ENCODE measurements at places on chromosomes 6 and 20.

DNA sequence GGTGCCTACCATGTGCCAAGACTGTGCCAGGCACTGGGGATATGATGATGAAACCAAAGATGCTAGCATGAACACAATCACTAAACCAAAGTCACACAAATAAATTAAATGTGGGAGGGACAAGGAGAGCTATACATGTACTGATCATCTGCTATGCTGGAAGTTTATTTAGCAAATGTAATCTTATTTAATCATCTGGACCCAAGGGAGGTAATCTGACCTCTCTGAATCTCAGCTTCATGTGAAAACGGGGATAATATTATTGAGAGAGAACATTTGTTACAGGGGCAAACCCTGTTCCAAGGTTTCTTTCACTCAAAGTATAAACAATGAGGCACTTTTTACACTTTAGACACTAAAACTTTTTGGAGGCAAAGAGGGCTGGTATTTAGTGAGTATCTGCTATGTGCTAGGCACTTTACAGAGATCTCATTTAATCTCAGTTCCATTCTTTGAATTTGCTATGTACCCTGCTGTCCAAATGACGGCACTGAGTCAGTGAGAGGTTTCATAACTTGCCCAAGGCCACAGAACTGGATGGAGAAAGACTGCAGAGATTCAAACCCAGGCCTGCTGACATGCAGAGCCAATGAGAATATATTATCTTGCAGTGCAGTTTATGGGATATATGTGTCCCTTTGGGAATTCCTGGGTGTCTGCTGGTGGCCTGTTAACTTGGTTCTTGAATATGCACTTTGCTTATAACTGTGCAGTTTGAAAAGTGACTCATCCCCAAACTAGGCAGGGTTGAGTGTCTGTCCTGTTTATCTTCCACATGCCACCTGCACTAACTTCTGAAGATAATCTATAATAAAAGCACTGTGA, 3.3 kb upstream of the ASXL1 start:
- DNase-seq = peak; percentile 63

- no peak for DNase-seq
These were observed 6.3 kb upstream of the AP5S1 start for GRCh38 chr20:3813848-3814581.

DNA sequence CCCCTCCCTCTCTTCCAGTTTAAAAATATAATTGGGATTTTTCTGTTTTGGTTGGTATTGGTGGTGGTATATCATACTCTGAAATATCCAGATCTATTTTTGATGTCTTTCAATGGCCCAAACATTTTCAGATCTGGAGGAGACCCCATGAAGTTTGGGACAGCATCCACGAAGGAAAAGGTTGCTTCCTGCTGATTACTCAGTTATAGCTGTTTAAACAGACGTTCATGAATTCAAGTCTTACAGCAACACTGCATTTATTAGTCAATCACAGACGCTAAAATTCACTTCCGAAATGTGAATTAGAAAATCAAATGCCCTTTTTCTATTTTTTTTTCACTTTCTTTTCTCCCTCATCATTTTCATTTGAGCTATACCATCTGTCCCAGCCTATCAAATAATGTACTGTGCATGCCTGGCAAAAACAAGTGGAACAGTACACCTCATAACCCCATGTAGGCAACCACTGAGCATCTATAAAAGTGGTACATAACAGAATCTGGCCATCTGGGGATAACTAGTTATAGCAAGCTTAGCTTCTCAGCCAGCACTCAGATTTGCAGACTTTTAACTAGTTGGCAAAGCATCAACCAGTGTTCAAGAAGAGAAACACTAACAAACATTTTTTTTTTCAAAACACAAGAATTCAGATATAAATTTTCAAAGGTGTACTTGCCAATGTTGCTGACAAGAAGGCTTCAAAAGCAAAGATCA, 124.5 kb downstream of the HIVEP2 start:
- DNase-seq = no peak

DNA sequence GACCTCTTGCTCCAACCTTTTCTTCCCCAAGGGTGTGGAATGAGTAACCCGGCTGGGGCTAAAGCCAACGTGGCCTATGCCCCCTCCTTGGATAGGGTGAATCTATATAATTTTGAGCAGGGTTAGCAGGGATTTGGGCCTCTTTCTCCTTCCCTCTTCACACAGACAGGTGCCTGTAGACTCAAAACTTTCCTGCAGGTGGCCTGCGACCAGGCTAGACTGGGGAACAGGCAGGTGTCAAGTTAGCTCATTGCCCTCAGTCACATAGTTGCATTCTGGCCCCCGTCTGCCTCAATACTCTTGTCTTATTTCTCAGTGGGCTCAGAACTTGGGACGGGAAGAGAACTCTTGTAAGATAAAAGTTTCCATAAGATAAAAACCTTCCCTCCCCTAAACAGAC, 243.0 kb downstream of the ATXN1 start:
- no peak for DNase-seq

DNA sequence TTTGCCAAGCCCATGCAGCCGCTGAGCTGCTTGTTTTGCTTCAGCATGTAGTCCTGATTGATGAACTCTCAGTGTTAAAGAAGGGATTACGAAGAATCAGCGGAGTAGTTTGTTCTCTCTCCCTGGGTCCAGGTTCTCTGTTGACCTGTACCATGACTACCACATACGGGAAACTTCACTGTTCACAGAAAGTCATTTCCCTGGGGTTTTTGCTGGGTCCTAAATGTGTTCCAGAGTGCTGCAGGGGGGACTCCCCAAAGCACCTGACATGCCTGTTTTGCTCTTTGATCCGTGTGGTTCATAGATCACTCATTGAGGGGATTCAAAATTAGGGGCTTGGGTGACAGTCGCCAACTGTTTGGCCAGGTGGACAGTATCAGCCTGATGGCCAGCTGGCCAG, 5.5 kb downstream of the LSM14B start:
- no peak for DNase-seq

- no peak for DNase-seq
These were observed 255.7 kb upstream of the THEMIS start for GRCh38 chr6:128156321-128157111.

GRCh38 chr6:33132081-33132524, 56.3 kb downstream of the HLA-DPB1 start:
- DNase-seq = no peak

- DNase-seq = no peak
These were observed 251.6 kb upstream of the DEFB112 start for GRCh38 chr6:50301307-50301706.

DNA sequence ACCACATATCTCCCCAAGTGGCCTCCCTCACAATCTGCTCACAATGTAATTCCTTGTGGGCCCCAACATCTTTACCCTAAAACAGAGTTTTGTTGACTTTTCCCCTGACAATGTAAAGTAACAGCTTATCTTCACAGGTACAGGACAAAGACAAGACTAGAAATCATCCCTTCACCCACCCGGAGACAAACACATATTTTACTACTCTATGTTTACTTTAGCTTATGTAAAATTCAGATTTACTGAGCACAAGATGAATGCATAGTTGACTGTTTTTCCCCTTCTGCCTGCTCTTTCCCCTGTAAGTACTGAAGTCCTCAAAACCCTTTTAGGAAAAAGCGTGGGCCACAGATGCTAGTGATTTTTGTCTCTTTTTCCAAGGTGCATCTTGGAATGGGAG, 61.0 kb downstream of the RPP21 start:
- no peak for DNase-seq

- DNase-seq = peak; percentile 76
These were observed 17.2 kb downstream of the TAB2 start for GRCh38 chr6:149334682-149335160.

GRCh38 chr6:161682982-161683381, 409.1 kb upstream of the AGPAT4 start:
- no peak for DNase-seq

- DNase-seq = no peak
These were observed 56.4 kb upstream of the DUSP22 start for GRCh38 chr6:235763-236360.

DNA sequence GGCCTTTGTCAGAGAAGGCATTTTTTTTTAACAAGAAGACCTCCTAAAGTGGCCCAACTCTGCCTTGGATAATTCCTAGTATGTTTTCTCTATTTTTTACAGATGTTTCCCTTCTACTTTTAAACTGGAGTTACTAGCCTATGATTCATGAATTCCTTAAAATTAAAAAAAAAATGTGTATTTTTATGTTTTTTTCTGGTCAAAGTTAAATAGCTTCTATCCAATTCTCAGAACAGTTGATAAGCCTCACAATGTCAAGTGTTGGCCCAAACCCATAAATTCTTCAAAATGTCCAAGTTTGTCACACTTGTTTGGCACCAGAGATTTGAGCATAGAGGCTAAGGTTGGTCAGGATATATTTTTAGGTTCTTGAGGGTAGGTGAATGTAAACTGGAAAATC, 64.0 kb downstream of the JAG1 start:
- DNase-seq = peak; percentile 2

GRCh38 chr20:52318651-52319050, 127.1 kb upstream of the ZFP64 start:
- DNase-seq = no peak

DNA sequence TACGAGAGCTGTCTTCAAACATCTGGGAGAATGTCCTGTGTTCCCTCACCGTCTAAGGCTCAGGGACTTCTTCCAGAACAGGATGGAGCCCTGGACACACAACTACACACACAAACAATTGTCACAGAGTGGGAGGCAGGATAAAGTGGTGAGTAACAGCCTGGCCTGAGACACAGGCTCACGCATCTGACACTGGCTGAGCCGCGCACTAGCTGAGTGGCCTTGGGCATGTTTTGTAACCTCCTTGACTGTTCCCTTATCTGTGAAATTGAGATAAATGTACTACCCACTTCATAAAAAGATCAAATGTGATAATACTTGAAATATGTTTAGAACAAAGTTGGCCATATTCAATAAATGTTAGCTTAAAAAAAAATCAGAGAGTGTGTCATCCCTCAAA, 132.4 kb upstream of the ARMC2 start:
- no peak for DNase-seq

DNA sequence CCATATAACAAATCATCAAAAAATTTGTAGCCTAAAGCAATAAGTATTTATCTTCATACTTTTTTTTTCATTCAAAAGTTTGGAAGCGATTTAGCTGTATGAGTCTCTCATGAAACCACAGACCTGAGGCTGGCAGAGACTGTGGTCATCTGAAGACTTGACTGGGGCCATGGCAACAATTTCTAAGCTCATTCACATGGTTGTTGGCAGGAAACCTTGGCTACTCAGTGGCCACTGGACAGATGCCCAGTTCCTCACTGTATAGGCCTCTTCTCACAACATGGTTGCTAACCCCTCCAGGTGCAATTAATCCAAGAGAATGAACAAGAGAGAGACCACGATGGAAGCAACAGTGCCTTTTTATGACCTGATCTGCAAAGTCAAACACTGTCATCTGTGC, 235.9 kb downstream of the BTBD3 start:
- DNase-seq = no peak

DNA sequence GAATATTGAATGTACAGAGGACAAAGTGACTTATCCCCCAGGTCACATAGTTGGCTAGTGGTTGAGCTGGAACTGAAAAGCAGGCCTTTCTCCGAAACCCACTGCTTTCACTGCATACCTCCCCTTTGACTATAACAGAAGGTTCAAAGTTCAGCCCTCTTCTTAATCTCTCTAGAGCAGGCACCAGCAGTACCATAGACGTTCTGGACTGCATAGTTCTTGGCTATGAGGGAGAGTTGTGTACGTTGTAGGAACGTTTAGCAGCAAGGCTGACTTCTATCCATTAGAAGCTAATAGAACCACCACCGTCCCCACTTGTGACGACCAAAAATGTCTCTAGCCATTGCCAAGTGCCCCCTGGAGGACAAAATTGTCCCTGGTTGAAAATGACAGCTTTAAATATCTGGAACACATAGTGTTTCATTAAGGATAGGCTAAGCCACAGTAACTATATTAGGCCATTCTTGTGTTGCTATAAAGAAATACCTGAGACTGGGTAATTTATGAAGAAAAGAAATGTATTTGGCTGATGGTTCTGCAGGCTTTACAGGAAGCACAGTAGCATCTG, 123.8 kb upstream of the MTHFD1L start:
- no peak for DNase-seq

- DNase-seq = no peak
These were observed at the start of gene RNF182 for GRCh38 chr6:13924949-13925881. Gene RNF182, plus strand, starts transcription at chr6:13924952. Its CDS starts 52,168 bp downstream, at chr6:13977120.
